Urinary bladder (tissue), 4 donors: ENCODE measurements at places on chromosomes 5 and 9. TPM values are rescaled to one million over a fixed set of nuclear protein-coding genes. Genes with fewer than 3 reads are reported as not detected.
A peak's percentile ranks its signal among the peaks of the same experiment; 100 is the strongest.

GRCh38 chr5:110251366-110251765 is 475.1 kb downstream of the TMEM232 start:
- no peak for DNase-seq

- DNase-seq: no peak
Observed at GRCh38 chr5:16540421-16540820, 74.8 kb upstream of the ZNF622 start.

DNA sequence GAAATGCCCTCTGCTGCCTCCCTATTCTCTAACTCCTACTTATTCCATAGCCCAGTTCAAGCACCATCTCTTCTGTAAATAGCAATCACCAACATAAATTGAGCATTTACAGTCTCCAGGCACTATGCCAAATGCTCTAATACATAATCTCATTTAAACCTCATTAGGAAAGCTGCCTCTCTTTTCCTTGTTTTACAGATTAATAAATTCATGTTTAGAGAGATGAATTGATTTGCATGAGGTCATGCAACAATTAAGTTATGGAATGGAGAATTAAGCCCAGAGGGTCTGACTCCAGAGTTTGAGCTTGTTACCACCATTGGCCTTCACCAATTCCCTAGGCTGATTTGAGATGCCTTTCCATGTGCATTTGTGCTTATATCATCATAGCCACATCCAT is 23.4 kb upstream of the RFX3 start:
- peak; percentile 20 for DNase-seq

GRCh38 chr9:98341157-98342097 is 86.0 kb upstream of the TBC1D2 start:
- DNase-seq: no peak

GRCh38 chr5:32439086-32439642 is 5.4 kb downstream of the ZFR start:
- peak; percentile 26 for DNase-seq

- no peak for DNase-seq
Observed at GRCh38 chr5:54671111-54671531, 153.6 kb downstream of the SNX18 start.

DNA sequence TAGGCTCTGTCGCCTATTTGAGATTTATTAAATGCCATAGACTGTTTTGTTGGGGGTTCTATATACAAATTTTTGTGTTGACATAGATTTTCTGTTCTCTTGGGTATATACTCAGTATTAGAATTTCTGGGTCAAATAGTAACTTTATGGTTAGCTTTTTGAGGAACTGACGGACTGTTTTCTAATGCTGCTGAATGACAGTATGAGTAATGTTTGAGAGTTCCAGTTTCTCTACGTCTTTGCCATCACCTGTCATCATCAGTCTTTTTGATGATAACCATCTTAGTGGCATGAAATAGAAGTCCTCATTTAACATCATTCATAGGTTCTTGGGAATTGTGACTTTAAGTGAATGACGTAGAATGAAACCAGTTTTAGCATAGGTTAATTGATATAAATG is 60.1 kb downstream of the CCDC171 start:
- no peak for DNase-seq

GRCh38 chr5:137975208-137975607 is 57.7 kb downstream of the FAM13B start:
- DNase-seq: no peak

GRCh38 chr5:147336876-147337275 is 102.0 kb downstream of the STK32A start:
- DNase-seq: no peak

GRCh38 chr5:165143741-165144140 is 1638.3 kb downstream of the MAT2B start:
- no peak for DNase-seq

- DNase-seq: no peak
Observed at GRCh38 chr5:7597059-7597642, 201.2 kb downstream of the ADCY2 start.

DNA sequence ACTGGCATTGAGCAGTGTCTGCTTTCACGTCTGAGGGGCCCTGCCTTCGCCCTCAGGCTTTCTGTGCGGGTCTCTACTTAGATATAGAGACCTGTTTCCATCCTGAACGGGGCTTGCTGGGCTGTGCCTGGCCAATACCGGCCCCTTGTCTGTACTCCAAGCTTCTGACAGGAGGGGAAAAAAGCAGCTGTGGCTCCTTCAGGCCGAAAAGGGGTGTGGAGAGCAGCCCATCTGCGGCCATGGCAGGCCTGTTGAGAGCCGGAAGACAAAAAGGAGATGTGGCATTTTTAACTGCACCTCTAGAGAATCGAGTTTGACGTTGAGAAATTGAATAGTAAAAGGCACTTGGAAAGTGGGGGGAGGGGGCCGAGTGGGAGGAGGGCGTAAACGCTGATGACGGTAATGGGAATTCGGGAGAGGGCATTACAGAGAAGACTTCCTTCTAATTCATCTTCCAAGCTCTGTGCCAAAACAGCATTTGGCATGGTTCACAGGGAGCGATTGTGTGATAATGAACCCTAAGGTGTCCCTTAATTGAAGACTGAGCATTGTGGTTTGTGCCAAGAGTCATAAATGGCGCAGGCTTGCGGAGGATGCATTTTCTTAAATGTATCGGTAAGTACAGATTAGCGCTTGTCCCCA is 25.1 kb upstream of the PRDM12 start:
- peak; percentile 13 for DNase-seq

DNA sequence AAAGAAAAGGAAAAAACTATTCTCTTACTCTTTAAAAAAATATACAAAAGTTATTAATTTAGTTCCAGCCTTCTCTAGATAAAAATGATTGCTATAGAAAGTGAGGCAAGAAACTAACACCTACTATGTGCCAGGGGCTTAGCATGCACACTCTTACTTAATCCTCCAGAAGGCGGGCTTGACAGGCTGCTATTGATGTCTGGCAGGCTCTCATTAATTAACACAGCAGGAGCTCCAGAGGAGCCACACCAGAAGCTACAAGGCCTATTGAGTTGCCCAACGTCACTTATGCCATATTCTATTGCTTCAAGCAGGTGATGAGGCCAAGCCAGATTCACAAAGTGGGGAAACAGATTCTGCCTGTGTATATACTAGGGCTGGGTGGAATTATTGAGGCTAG is 54.6 kb upstream of the CLINT1 start:
- no peak for DNase-seq

DNA sequence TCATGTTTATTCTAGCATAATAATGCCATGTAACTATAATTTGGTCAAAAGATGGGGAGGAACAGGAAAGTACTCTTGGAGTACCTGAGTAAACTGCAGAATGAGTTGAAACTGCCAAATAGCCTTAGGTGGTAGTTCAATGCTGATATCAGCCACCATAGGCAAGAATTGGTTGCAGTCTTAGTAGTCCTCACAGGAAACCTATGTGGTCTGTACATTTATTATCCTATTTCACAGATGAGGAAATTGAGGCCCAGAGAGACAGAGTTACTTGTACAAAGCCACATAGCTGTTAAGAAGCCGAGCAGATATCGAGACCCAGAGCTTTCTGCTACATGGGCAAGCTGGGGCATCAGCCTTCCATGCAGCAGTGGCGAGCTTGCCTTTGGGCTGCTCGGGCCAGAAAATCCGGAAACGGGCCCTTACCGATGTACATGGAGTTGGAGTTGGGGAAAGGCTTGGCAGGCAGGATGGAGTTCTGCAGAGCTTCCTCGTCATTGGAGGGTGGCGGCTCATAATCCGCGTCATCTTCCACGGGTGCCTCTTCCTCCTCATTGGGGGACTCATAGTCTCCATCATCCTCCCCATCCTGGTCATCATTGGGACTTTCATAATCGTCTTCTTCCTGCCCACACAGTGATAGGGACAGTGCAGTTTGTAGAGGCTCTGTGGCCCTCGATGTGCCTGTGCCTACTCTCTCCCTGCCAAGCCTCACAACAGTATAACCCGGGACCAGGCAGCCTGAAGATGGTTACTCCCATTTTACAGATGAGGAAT is 27.1 kb downstream of the LCP2 start:
- DNase-seq: no peak

DNA sequence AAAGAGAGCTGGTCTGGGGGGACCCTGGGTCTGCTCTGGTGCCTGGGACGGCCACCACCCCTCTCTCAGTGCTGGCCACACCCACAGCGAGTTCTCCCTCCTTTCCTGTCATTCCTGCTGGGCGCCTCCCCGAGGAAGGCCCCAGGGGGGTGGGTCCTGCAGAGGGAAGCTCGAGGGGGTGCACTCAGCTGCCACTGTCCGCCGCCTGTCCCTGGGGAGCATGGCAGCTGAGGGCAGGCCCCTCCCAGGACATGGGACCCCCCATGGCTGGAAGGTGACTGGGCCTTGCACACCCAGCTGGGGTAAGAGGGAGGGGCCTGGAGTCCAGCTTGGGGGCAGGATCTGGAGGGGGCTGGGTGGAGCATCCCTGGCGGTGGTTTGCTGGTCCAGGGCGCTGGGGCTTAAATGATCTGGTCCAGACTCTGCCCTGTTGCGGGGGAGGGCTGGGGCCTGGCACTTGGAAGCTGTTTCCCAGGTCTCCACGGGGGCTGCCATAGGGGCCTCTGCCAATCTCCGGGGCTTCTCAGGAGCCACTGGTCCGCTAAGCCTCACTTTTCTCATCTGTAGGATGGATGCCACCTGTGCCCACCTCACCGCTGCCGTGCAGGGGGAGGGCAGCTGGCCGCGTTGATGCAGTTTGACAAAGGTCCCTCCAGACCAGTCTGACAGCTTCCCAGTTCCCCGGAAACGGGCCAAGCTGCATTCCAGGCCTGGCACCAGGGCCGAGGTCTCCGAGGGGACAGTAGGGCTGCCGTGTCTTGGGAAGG is 6.0 kb upstream of the SLC2A6 start:
- peak; percentile 28 for DNase-seq

GRCh38 chr5:119328753-119329602 is 26.8 kb upstream of the TNFAIP8 start:
- peak; percentile 67 for DNase-seq

DNA sequence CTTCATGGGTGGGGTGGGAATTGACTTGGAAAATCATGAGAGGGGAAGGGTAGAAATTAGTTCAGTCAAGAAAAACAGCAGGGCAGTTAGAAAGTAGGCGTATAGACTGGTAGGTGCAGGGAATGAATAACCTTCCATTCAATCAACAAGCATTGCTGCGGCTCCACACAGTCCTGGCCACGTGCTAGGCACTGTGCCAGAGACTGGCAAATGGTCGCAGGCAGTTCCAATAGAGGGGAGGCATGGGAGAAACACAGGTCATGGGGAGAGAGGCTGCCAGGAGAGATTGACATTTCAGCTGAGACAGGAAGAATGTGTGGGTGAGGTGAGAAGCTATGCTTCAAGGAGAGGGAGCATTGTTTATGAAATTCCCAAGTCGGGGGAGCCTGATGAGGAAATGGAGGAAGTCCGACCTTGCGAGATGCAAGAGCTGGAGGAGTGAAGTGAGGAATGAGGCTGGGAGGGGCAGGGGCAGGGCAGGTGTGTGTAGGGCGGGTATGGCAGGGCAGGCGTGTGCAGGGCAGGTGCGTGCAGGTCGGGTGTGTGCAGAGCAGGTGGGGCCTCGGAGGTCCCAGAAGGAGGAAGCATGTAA is 54.4 kb upstream of the PPARGC1B start:
- DNase-seq: peak; percentile 11

DNA sequence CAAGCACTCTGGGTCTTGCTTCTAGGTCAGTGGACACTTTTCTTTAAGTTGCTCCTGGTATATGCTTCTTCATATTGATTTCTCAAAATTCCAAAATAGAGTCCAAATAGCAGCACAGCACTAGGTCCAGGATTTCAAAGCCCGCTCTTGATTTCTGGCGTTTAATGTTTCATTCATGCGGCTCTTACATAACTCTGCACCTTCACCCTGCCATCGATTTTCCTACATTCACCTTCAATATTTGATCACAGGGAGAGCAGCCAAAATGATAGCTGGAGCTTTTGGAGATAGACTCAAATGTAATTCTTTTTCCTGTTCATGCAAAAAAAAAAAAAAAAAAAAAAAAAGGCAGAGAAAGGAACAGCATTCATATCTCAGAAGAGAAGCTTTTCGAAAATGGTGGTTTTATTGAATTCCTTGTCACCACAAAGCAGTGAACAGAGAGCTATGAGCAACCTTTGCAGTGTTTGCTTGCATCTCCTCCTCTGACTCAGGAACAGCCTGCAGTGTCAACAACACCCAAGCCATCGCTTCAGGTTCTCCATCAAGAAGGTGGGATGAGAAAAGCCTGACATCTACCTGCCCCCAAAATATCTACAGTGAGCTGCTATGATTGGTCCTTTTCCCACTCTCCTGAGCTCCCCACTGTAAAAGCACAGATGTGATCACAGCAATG is 97.8 kb downstream of the MED10 start:
- no peak for DNase-seq

DNA sequence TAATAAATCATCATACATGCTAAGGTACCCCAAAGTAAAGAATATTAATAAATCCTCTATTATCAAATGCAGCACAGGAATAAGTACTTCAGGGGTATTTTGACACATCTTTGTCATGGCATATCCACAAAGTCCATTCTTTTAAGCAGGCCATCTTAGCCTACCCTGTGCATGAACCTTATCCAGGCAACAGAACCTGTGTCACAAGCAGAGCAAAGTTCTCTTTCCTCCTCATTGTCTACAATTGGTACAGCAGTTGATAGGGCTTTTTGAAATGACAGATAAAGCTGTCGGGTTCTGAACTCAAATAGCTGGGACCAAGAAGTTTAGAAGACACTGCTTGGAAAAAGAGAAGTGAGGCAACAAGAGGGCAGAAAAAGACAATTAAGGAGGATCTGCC is 30.8 kb upstream of the PURA start:
- no peak for DNase-seq

DNA sequence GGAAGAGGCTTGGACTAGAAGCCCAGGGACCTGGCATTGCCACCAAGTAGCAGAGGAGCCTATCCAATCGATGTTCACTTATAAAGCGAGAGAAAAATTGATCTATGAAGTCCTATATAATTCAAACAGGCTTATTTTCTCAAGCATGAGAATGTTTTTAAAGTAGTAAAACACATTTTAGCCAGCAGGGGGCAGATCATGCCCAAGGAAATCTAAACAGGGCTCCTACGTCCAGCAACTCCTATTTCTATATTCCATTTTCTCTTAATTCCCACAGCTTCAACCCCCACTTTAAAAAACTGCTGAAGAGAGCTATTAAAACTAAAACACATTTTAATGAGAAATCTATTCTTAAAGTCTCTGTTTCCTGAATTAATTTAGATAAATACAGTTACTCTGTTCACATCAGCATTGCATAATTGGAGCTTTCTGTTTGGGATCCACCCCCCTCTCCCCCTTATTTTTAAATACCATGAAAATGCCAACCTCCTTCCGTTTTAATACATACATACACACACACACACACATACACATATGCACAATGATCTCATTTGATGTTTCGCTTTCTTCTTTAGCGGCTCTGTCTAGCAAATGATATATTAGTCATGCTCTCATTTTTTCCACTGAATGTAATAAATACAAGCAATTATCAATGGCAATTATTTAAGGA is 144.9 kb downstream of the MYO10 start:
- DNase-seq: peak; percentile 15

GRCh38 chr5:71457106-71457505 is 1.7 kb downstream of the BDP1 start:
- no peak for DNase-seq

Gene AHRR
- total RNA-seq: 6.7 TPM

Gene MYORG
- 2.4 TPM for total RNA-seq

Gene ADAMTS2
- total RNA-seq: 80.9 TPM

Gene TAF11L14
- not detected for total RNA-seq

Gene BHMT
- 11.6 TPM for total RNA-seq

Gene FAM200C
- 31.2 TPM for total RNA-seq

Gene SH3GL2
- 4.5 TPM for total RNA-seq

Gene ST8SIA4
- 18.3 TPM for total RNA-seq

Gene MLANA
- total RNA-seq: not detected

Gene IL9
- total RNA-seq: not detected

Gene TXNDC8
- total RNA-seq: not detected

Gene SMIM33
- total RNA-seq: not detected

Gene ARHGAP26
- 54.2 TPM for total RNA-seq
